Pulmonary artery endothelial cell (primary cell): ENCODE measurements at places on chromosomes 7 and 10. TPM values are rescaled to one million over a fixed set of nuclear protein-coding genes. Genes with fewer than 3 reads are reported as not detected.

The BTAF1 gene
- 30.6 and 36.5 TPM in 2 replicates for total RNA-seq

The SEMA3C gene
- 5.5 and 14.9 TPM in 2 replicates for total RNA-seq

The NME8 gene
- total RNA-seq, result not detected in 2 replicates

The KCNMA1 gene
- total RNA-seq, result 0.59 and 1.2 TPM in 2 replicates

The CACNA2D1 gene
- 61.4 and 93.2 TPM in 2 replicates for total RNA-seq

The LFNG gene
- total RNA-seq, result 5.8 and 8.6 TPM in 2 replicates

The NANOS1 gene
- total RNA-seq, result 0.11 and 0.13 TPM in 2 replicates

The RHOBTB1 gene
- total RNA-seq, result 29.1 and 38.6 TPM in 2 replicates

The AKR1D1 gene
- not detected in 2 replicates for total RNA-seq

The TRPV5 gene
- total RNA-seq, result not detected in 2 replicates

The PRTFDC1 gene
- 6.7 and 22.5 TPM in 2 replicates for total RNA-seq

The FKBP6 gene
- total RNA-seq, result not detected in 2 replicates

The NODAL gene
- total RNA-seq, result not detected in 2 replicates

The IFIT2 gene
- 2.2 and 2.7 TPM in 2 replicates for total RNA-seq

The SAMD9L gene
- total RNA-seq, result 15.0 and 26.8 TPM in 2 replicates

The RAMP3 gene
- total RNA-seq, result not detected in 2 replicates

The TRIM24 gene
- 4.6 and 12.9 TPM in 2 replicates for total RNA-seq

The ATOH7 gene
- total RNA-seq, result not detected in 2 replicates

The SPDYE11 gene
- total RNA-seq, result not detected in 2 replicates

The CPA2 gene
- not detected in 2 replicates for total RNA-seq

The BICC1 gene
- 1.7 and 3.2 TPM in 2 replicates for total RNA-seq

The CTNNA3 gene
- total RNA-seq, result not detected in 2 replicates

The C7orf33 gene
- not detected in 2 replicates for total RNA-seq

The PDE6C gene
- not detected in 2 replicates for total RNA-seq

The AKR1C3 gene
- total RNA-seq, result 91.7 and 145 TPM in 2 replicates

The NOS3 gene
- total RNA-seq, result 58.3 and 67.0 TPM in 2 replicates

The FEZF1 gene
- not detected in 2 replicates for total RNA-seq

The TMEM120A gene
- 29.4 and 33.8 TPM in 2 replicates for total RNA-seq

The EGFR gene
- 2.5 and 3.6 TPM in 2 replicates for total RNA-seq

The MMP21 gene
- total RNA-seq, result 0.07 TPM in 1 of 2 replicates, not detected in the other

The RHEB gene
- total RNA-seq, result 57.8 and 62.0 TPM in 2 replicates

The LIPJ gene
- 0.21 TPM in 1 of 2 replicates, not detected in the other for total RNA-seq

The CYP26A1 gene
- total RNA-seq, result 0.07 and 0.21 TPM in 2 replicates

The TMEM270 gene
- not detected in 2 replicates for total RNA-seq

The CYP2W1 gene
- not detected in 2 replicates for total RNA-seq

The DNAJB12 gene
- 26.2 and 27.8 TPM in 2 replicates for total RNA-seq

The PARD3 gene
- 34.8 and 54.8 TPM in 2 replicates for total RNA-seq

The OPN4 gene
- not detected in 2 replicates for total RNA-seq

The GPRIN2 gene
- total RNA-seq, result not detected in 2 replicates

The IFIT1B gene
- total RNA-seq, result not detected in 2 replicates

The ADIRF gene
- total RNA-seq, result 14.3 and 36.5 TPM in 2 replicates
